ENCODE measurements at places on chromosomes 2 and 18.

DNA sequence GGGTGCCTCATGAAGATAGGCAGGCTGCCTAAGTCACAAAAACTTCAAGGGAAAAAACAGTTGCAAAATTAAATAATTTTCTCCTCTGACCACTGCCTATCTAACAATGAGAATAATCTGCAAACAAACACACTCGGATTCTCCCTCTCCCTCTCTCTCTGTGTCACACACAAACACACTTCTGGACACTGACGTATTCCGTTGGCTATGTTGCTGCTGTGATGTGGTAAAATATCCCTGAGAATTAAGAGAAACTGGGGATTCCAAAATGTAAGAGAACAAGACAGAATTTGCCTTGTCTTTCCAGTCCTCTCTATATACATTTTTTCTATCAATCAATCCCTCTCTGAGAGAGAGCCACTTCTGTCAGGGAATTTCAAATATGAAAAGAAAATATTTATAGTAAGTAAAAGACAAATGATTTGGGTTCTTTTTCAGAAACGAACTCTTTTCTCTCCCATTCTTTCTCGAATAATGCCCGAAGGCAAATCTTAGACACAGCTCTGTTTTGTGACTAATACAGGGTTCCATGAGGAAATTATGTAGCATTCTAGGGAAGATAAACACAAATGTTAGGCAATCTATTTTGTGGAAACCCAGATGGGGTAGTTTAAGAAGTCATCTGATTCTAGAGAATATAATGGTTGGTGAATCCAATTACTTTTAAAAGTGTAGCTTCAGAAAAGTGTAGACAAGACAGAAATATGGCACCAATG is 310.3 kb upstream of the CYP26B1 start:
- peak; percentile 8 for DNase-seq

GRCh38 chr2:200944467-200945394 is 18.7 kb downstream of the ORC2 start:
- peak; percentile 93 for DNase-seq

- DNase-seq: no peak
These were observed 207.1 kb upstream of the MEX3C start for GRCh38 chr18:51404620-51405019.

DNA sequence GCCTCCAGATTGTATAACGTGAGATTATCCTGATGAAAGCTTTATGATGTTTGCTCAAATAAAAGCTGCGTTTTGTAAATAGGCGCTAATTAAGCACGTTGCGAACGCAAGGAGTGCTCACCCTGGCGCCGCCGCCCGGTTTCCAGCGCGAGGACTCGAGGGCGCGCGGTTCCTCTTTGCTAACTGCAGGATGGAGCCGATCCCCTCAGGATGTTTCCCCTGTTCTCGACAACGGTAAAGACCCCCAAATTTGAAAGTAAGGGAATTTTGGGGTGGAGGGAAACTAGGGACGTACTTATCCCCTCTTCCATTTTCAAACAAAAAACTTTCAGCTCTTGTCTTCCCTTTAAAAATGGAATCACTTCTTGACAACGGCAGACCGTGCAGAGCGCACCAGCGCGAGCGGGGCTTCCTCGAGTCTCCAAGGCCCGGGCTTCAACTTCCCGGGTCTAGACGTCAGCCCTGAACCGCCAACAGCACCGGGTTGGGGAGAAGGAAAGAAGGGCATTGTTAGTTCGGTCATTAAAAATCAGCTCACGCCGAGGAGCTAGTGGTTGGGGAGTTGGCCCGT is 1.1 kb upstream of the GBX2 start:
- peak; percentile 46 for DNase-seq

- no peak for DNase-seq
These were observed 184.1 kb downstream of the HDAC4 start for GRCh38 chr2:239216614-239217273.

DNA sequence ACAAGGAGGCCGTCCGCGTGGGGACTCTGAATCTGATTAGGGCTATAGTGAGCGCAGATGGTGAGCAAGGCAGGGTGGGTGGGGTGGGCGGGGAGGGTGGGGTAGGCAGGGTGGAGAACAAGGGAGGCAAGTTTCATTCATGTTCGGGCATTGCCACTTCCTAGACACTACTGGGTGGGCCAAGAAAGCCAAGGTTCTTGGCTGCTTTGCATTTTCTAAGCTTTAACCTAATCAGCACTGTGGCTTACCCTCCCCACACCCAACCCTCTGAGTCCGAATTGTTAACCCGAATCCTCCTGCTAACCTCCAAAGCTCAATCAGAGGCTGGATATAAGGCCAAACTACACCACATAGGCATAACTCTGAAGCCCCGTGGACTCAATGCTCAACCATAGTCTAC is 18.1 kb downstream of the MROH2A start:
- no peak for DNase-seq

- no peak for DNase-seq
These were observed 46.5 kb downstream of the RALBP1 start for GRCh38 chr18:9521770-9522169.

DNA sequence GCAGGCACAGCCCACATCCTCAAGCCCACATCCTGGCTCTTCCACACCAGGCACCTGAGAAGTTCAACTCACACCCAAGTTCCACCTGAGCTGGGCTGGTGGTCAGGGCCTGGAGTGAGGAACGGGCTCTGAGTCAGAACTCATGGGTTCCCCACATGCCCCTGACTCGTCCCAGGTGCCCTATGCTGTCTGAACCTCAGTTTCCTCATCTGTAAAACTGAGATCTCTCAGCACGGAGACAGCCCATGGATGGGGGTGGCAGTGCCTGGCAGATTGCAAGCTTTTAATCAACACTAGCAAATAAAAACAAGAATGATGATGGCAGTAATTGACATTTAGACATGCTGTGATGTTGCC is 307.8 kb downstream of the NDUFA10 start:
- no peak for DNase-seq

- DNase-seq: no peak
These were observed 2.8 kb upstream of the SGO2 start for GRCh38 chr2:200523158-200523557.

DNA sequence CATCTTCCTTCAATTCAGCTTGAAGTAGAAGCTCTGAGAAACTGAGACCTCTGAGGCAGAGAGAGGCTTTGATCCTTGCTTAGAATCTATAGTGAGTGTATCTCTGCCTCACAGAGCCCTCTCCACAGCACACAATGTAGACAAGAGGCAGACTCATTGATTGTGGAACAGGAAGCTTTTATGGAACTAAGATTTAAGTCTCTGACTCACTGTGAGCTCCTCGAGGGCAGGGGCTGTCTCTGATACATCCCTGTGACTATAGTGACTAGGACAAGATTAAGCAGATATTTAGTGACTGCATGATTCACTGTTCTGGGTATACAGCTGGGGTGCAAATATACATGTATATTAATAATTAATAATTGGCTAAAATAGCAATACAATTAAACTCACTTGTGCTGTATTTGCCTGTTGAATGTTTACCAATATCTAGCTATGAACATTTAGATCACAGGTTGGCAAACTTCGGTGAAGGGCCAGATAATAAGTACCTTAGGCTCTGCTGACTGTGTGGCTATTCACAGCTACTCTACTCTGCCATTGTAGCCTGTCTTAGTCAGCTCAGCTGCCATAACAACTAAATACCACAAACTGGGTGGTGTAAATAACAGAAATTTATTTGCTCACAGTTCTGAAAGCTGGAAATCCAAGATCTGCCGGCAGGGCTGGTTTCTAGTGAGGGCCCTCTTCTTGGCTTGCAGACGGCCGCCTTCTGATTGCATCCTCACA is 54.4 kb downstream of the ARHGEF4 start:
- DNase-seq: no peak
